CD8-positive, alpha-beta memory T cell (primary cell): ENCODE measurements at places on chromosomes 13 and 19.
A peak's percentile ranks its signal among the peaks of the same experiment; 100 is the strongest.

- H3K27ac ChIP-seq, result no peak within 1 kb of the TSS
- DNase-seq, result peak; percentile 83
- peaks cover 6% of the 10 kb centered on the region for H3K4me1 ChIP-seq
- H3K27me3 ChIP-seq, result no peaks in the 10 kb centered on the region
- H3K4me3 ChIP-seq, result peak within 1 kb of the TSS; percentile 3
Observed at GRCh38 chr19:11355160-11356073, at the start of gene PLPPR2. TSS of gene PLPPR2 (plus strand) at chr19:11355432. CDS start at chr19:11357674, 2,242 bp downstream.

DNA sequence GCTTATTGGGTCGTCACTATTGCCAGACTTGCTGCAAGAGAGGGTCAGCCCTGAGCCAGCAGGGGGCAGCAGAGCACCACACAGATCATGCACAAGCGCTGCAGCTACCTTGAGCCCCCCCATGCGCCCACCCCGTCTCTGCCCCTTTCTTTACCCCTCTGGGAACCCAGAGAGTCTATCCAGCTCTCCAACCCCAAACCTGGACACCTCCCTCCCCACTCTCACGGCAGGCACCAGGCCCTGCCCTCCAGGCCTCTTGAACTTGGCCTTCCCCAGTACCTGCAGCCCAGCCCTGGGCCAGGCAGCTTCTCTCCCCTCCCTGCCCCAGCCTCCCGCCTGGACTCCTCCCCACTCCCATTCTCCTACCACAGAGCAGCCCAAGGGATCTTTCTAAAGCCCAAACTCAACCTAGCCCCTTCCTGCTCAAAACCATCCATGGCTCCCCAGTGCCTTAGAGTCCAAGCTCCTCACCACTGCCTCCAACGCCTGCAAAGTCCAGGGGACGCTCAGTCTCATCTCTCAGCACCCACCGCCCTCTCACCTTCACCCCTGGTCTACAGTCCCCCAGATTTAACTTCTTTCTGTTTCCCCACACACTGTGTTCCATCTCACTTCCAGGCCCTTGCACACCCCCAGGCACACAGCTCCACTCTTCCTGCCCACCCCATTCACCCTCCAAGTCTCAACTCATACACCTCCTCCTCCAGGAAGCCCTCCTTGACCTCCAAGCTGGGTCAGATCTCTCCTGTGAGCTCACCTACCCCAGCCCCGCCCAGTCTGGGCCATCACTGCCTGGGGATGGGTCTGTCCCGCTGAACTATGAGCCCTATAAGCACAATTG lies 9.4 kb upstream of the CEACAM16 start:
- peak; percentile 66 for DNase-seq
- H3K4me3 ChIP-seq, result no peak overlapping the region
- no peaks in the 10 kb centered on the region for H3K36me3 ChIP-seq
- H3K4me1 ChIP-seq, result peaks cover 22% of the 10 kb centered on the region
- H3K27ac ChIP-seq, result no peak overlapping the region

- no peak overlapping the region for H3K27ac ChIP-seq
- H3K4me3 ChIP-seq, result no peak overlapping the region
- H3K36me3 ChIP-seq, result no peaks in the 10 kb centered on the region
- H3K4me1 ChIP-seq, result no peaks in the 10 kb centered on the region
Observed at GRCh38 chr13:31236211-31236786, 36.5 kb downstream of the B3GLCT start.

DNA sequence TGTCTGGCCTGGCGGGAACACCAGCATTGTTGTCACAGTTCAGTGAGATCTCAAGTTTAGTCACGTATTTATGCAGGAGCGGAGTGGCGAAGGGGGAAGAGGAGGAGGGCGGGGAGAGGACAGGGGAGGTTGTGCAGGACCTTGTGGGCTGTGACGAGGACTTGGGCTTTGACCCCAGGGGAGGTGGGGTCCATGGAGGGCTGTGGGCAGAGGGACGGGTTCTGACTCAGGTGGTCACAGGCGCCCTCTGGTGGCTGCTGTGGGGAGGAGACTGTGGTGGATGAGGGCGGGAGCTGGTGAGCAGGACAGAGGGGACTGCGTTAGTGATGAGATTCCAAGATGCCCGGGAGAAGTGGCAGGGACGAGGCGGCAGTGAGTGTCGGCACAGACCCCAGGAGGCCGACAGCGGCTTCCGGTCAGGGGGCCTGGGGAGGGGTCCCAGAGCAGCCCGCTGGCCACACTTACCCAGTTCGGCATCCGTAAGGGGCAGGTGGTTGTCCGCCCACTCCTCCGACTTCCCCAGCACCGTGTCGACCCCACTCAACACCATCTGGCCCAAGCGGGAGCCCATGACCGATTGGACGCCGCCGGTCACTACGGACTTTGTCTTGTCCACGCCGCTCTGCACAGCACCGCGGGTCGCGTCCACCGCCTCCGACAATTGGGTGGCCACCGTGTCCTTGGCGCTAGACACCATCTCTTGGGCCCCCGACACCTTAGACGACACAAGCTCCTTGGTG lies 15.7 kb downstream of the PLIN3 start:
- H3K4me3 ChIP-seq, result no peak overlapping the region
- no peak overlapping the region for H3K27ac ChIP-seq
- no peaks in the 10 kb centered on the region for H3K27me3 ChIP-seq
- peak; percentile 67 for DNase-seq
- no peaks in the 10 kb centered on the region for H3K4me1 ChIP-seq

GRCh38 chr19:18996796-18997394 lies 36.4 kb downstream of the SUGP2 start:
- DNase-seq, result no peak
- H3K4me3 ChIP-seq, result no peak overlapping the region
- H3K36me3 ChIP-seq, result peaks cover 13% of the 10 kb centered on the region
- H3K27ac ChIP-seq, result no peak overlapping the region

GRCh38 chr13:44237881-44238421 lies 135.7 kb upstream of the SERP2 start:
- no peak overlapping the region for H3K27ac ChIP-seq
- H3K4me3 ChIP-seq, result no peak overlapping the region
- no peaks in the 10 kb centered on the region for H3K4me1 ChIP-seq
- no peaks in the 10 kb centered on the region for H3K27me3 ChIP-seq

GRCh38 chr19:43623889-43624670 lies 4.7 kb upstream of the ZNF428 start:
- peaks cover 20% of the 10 kb centered on the region for H3K4me1 ChIP-seq
- DNase-seq, result no peak

GRCh38 chr13:79482281-79482970 lies 1.5 kb downstream of the NDFIP2 start:
- peaks cover 24% of the 10 kb centered on the region for H3K4me1 ChIP-seq
- no peak overlapping the region for H3K27ac ChIP-seq
- H3K4me3 ChIP-seq, result no peak overlapping the region
- DNase-seq, result no peak

- no peak overlapping the region for H3K4me3 ChIP-seq
- H3K27ac ChIP-seq, result no peak overlapping the region
- DNase-seq, result no peak
- H3K27me3 ChIP-seq, result peaks cover 7% of the 10 kb centered on the region
- peaks cover 8% of the 10 kb centered on the region for H3K4me1 ChIP-seq
- no peaks in the 10 kb centered on the region for H3K36me3 ChIP-seq
Observed at GRCh38 chr13:27408074-27408473, 16.3 kb upstream of the GTF3A start.

GRCh38 chr13:30690282-30691188 lies 44.8 kb upstream of the ALOX5AP start:
- no peaks in the 10 kb centered on the region for H3K36me3 ChIP-seq
- H3K27me3 ChIP-seq, result no peaks in the 10 kb centered on the region
- peak overlapping the region; percentile 11 for H3K4me3 ChIP-seq

DNA sequence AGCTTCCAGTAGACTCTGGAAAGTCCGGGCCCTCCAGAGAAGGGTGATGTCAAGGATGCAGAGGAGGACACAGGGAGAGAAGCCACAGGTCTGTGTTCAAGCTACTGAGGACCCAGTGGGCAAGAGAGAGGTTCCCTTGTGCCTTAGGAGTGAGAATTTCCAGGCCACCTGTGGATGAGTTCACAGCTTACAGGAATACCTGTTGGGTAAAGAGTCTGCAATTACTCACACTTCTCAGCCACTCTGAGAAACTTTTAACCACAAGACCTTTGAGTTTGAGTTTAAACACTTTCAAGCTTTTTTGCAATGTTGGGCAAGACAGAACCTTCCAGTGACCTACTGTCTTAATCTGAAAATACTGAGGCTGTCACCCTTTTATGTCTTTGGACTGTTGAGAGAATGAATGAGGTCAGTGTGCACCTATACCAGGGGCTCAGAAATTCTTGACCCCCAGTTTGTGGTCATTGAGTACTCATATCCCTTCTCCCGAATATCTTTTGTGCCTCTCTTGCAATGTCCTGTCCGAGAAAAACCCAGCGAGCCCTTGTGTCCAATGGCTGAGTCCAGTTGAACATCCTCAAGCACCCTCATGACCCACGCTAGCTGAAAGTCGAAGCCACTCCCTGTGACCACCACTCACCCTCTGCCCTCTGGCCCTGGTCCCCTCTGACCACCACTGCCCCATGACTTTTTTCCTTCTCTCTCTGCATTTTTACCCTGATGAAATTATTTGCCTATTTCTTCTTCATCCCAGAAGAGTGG lies 368.5 kb upstream of the ZNF507 start:
- H3K4me3 ChIP-seq, result no peak overlapping the region
- H3K27me3 ChIP-seq, result no peaks in the 10 kb centered on the region
- no peaks in the 10 kb centered on the region for H3K4me1 ChIP-seq

GRCh38 chr13:75145927-75146326 lies 336.0 kb downstream of the TBC1D4 start:
- no peak overlapping the region for H3K27ac ChIP-seq

- no peaks in the 10 kb centered on the region for H3K27me3 ChIP-seq
- no peak overlapping the region for H3K4me3 ChIP-seq
- no peak for DNase-seq
- H3K36me3 ChIP-seq, result no peaks in the 10 kb centered on the region
Observed at GRCh38 chr13:38008636-38009035, 139.1 kb upstream of the TRPC4 start.

DNA sequence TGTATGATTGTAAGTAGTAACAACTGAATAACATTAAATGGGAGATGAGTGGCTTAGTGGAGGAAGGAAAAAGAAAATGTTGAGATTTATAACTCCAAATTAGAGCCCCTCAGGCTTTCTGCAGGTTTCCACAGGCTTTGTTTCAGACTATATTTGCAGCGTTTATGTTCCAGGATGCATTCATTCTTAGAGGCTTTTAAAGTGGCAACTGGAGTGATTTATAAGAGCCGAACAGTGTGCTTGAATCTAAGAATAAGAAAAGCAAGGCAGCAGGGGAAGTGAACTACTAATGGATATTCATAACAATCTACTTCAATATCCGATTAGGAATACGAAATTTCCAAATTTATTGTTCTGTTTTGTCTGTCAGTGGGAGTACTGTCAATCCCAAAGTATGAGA lies 91.0 kb downstream of the UFM1 start:
- no peak for DNase-seq
- H3K27ac ChIP-seq, result no peak overlapping the region
- no peaks in the 10 kb centered on the region for H3K4me1 ChIP-seq
- no peak overlapping the region for H3K4me3 ChIP-seq
- H3K36me3 ChIP-seq, result no peaks in the 10 kb centered on the region

DNA sequence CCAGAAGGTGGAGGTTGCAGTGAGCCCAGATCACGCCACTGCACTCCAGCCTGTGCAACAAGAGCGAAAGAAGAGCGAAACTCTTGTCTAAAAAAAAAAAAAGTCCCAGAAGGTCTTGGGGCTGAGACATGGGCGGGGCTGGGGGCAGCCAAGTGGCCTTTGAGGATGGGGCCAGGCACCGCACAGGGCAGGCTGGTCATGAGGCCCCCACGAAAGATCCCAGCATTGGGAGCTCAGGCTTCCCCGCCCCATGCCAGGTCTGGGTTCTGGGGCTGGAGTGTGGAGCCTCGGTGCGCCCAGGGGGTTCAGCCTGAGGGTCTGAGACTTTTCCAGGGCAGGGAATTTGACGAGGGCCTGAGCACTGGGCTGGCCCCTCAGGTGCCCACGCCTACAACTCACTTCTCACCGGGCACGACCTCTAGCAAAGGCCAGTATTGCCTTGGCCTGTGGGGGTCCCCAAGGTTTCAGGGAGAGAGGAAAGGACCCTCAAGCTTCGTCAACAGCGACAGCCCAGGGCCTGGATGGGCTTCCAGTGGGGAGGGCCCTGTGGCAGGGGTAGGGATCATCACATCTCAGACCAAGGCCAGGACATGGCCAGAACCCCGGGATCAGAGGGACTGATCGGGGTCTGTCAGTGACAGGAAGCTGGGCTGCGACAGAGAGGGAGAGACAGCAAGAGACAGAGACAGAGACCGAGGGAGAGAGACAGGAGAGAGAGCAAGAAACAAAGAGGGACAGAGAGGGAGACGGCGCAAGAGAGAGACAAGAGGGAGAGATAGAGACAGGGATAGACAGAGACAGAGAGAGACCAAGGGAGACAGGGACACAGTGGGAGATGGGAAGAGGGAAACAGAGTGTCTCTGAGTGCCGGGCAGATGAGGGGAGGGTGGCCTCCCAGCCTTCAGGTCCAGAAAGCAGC lies 7.5 kb upstream of the MEX3D start:
- no peak overlapping the region for H3K27ac ChIP-seq
- no peaks in the 10 kb centered on the region for H3K27me3 ChIP-seq
- no peaks in the 10 kb centered on the region for H3K36me3 ChIP-seq
- no peak overlapping the region for H3K4me3 ChIP-seq

GRCh38 chr19:5139583-5140325 lies 170.8 kb downstream of the KDM4B start:
- H3K36me3 ChIP-seq, result no peaks in the 10 kb centered on the region
- no peak overlapping the region for H3K27ac ChIP-seq
- H3K27me3 ChIP-seq, result no peaks in the 10 kb centered on the region
- peaks cover 24% of the 10 kb centered on the region for H3K4me1 ChIP-seq
- H3K4me3 ChIP-seq, result no peak overlapping the region

DNA sequence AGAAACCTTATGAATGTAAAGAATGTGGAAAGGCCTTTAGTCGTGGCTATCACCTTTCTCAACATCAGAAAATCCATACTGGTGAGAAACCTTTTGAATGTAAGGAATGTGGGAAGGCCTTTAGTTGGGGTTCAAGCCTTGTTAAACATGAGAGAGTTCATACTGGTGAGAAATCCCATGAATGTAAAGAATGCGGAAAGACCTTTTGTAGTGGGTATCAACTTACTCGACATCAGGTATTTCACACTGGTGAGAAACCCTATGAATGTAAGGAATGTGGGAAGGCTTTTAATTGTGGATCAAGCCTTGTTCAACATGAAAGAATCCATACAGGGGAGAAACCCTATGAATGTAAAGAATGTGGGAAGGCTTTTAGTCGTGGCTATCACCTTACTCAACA lies 20.8 kb downstream of the ZNF283 start:
- peaks cover 12% of the 10 kb centered on the region for H3K36me3 ChIP-seq
- DNase-seq, result no peak
- no peak overlapping the region for H3K27ac ChIP-seq
- no peak overlapping the region for H3K4me3 ChIP-seq
- H3K27me3 ChIP-seq, result no peaks in the 10 kb centered on the region

- H3K36me3 ChIP-seq, result no peaks in the 10 kb centered on the region
- peaks cover 4% of the 10 kb centered on the region for H3K4me1 ChIP-seq
- H3K4me3 ChIP-seq, result peak overlapping the region; percentile 5
- no peak overlapping the region for H3K27ac ChIP-seq
Observed at GRCh38 chr13:48448959-48449614, 36.2 kb upstream of the LPAR6 start.

GRCh38 chr13:58619396-58620113 lies 988.0 kb downstream of the PCDH17 start:
- H3K4me1 ChIP-seq, result no peaks in the 10 kb centered on the region
- H3K4me3 ChIP-seq, result no peak overlapping the region
- H3K27ac ChIP-seq, result no peak overlapping the region
- DNase-seq, result no peak
- no peaks in the 10 kb centered on the region for H3K27me3 ChIP-seq

GRCh38 chr19:7729211-7729610 lies 2.7 kb downstream of the CLEC4G start:
- H3K36me3 ChIP-seq, result no peaks in the 10 kb centered on the region
- H3K4me3 ChIP-seq, result no peak overlapping the region
- peaks cover 13% of the 10 kb centered on the region for H3K4me1 ChIP-seq
- H3K27ac ChIP-seq, result no peak overlapping the region
- peaks cover 17% of the 10 kb centered on the region for H3K27me3 ChIP-seq
- DNase-seq, result no peak
